Activated CD4-positive, alpha-beta T cell treated with anti-CD3 and anti-CD28 coated beads for 24 hours (primary cell): ENCODE measurements at places on chromosomes 7 and 10.

DNA sequence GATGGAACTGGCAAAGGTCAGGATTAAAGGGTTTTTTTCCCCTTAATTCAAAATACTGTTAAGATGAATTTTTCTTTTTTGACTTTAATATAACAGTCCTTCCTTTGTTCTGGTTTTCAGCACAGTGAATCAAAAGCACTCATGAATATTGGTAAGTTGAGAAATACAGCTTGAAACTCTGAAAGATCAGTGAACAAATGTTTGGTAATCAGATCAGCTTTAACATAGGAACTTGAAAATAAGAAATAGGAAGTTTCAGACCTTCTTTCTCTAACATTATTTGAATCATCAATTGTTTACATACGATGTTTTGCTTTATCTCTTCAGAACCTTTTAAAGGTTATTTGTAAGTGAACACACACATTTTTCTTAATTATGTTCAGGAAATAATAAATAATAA, 90.5 kb downstream of the SGMS1 start:
- DNase-seq, result no peak

DNA sequence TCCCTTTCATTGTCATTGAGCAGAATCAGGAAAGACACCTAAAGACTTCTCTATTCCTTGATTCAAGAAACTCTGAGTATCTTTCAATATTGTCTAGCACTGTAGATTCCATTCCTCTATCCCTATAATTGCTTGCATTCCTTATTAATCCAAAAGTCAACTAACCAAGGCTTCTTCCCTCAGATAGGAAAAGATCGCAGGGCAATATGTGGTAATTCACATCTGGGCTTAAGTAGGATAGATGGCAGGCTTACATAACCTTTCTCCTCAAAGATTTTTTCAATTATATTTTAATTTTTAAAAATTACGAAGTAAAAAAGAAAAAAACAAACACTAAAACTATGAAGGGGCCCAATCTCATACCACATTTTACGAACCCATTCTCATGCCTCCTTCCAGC, 7.1 kb upstream of the ARHGAP21 start:
- DNase-seq, result no peak

DNA sequence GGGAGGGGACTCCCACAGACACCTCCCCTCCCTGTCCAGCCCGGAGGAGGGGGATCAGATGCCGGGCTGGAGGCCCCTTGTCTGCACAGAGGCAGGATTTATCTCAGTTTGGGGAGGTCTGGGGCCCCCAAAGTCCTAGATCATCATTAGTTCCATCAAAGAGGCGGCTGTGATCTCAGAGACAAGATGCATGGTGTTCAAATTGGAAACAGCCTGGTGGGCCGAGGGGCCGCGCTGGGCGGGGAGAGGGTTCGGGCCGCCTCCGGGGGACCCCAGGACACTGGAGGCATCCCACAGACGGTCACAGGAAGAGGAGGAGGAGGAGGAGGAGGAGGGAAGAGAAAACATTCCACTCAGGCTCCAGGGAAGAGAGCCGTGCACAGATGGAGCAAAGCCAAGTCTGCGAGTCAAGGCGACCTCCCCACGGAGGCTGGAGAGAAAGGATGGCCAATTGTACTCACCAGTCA, 69.5 kb upstream of the CUX1 start:
- DNase-seq, result no peak

GRCh38 chr10:25682203-25682851, 251.7 kb upstream of the MYO3A start:
- no peak for DNase-seq

- no peak for DNase-seq
Observed at GRCh38 chr10:5040781-5041470, 37.3 kb upstream of the AKR1C2 start.

DNA sequence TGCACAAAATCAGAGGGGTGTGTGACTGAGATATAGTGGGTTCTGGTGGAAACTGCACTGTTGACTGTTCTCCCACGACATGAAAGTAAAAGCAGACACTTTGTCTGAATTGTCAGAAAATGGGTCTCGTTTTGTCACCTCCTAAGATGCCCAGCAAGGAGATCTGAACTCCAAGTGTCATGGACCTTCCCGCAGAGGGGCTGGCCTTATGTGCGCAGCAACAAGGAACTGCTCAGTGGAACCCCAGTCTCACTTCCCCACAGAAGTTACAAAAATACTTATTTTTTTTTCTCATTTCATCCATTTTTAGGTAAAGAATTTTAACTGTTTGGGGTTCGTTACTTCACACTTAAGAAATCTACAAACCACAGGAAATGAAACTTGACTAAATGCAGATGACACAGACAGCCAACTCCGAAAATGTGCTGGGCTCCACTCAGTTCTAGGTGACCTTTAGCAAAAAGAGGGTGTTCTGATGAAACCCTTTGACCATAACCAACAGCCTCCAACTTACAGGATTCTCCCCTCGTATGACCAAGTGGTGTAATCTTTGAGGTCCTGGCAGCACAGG, 115.0 kb downstream of the FAM107B start:
- DNase-seq, result peak; percentile 16

GRCh38 chr10:73509695-73510094, 13.9 kb upstream of the PPP3CB start:
- DNase-seq, result no peak

- no peak for DNase-seq
Observed at GRCh38 chr7:36214608-36215456, 61.8 kb downstream of the EEPD1 start.

DNA sequence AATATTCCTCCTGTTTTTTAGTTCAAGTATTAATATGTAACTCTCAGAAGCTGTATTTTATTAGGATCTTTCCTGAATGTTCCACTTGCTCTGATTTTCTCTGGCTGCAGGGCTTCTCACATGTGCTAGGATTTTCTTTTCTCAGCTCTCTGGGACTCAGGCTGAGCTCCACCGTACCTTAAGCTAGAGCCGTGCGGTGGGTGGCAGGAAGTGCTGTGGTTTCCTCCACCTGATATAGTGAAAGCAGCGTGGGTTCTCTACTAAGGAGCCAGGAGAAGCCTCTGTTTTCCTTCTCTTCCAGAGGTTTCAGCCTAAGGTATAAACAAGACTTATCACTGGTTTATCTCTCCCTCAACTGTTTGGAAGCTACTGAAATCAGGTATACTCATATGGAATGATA, 433.6 kb downstream of the NRG3 start:
- DNase-seq, result no peak

DNA sequence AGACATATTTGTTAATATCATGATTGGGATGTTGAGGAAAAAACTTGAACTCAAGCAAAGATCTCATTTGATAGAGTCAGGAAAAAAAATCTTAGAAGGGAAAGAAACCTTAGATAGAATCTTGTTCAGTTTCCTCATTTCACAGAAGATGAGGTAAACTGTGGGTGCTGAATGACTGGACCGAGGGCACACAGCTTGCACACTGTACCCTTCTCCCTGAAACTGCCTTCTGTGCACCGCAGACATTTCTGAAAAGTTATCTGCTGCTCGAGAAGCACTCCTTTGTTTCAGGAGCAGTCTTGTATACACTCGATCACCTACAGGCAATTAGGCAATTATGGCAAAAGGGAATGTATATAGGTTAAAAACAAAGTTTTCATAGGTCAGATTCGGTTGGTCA, 167.4 kb downstream of the SKAP2 start:
- no peak for DNase-seq

DNA sequence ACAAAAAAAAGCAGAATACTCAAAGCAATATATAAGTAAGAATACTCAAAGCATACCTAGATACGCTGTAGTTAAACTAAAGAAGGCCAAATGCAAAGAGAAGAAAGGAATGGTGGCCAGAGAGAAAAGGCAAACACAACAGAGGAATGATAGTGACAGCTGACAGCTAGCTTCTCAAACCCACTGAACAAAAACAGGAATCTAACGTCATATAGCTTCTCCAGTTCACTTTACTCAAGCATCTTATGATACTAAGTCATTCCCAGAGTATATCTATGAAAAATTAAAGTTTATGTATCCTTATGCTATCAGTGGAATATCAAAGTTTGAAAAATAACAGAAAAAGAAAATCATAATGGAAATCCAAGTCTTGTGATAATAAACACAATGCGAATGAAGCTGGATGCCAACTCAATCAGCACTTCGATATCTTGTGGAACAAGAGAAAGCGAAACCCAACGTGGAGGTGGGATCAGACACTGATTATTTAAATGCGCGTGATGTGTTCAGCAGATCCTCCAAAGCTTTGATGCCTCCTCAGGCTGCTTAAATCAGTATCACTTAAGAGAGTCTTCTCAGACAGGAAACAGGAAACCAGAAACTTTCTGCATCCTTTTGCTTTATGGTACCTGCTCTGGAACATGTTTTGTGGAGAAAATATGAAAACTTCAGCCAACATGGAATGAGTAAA, 102.8 kb downstream of the PIP4K2A start:
- DNase-seq, result no peak

DNA sequence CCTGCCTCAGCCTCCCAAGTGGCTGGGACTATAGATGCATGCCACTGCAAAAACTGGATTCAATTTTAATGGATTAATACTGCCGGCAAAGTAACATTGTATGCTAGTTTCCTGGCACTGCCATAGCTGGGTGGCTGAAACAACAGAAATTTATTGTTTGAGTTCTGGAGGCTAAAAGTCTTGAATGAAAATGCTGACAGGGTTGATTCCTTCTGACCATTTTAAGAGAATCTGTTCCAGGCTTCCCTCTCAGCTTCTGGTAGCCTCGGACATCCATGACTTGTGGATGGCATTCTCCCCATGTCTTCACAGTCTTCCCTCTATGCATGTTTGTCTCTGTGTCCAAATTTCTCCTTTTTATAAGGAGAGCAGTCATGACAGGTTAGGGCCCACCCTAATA, 87.3 kb upstream of the ARID5B start:
- no peak for DNase-seq

GRCh38 chr7:71237945-71238344, 106.0 kb downstream of the GALNT17 start:
- no peak for DNase-seq

GRCh38 chr10:133025558-133026090, 62.1 kb upstream of the ADGRA1 start:
- no peak for DNase-seq

- DNase-seq, result no peak
Observed at GRCh38 chr10:73517166-73517888, 21.5 kb upstream of the PPP3CB start.

- DNase-seq, result no peak
Observed at GRCh38 chr7:131947661-131948060, 391.2 kb upstream of the PODXL start.

DNA sequence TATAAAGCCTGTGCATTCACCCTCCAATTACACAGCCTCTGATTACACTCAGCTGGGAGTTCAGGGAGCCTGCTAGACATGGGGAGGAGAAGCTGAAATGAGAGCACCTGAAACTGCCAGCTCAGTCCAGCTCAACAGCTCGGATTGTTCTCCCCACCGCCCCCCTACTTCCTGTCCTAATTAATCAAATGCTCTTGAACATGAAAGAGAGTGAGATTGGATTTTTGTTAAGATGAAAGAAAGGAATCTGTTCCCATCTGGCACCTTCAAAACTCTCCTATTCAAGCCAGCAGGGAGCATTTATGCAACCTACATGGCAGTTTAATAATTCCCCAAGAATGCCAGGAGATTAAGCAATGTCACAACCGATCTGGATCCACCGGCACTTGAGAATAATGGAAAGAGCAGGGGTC, 98.0 kb downstream of the NPSR1 start:
- no peak for DNase-seq

GRCh38 chr7:156156734-156157408, 344.6 kb upstream of the SHH start:
- no peak for DNase-seq

DNA sequence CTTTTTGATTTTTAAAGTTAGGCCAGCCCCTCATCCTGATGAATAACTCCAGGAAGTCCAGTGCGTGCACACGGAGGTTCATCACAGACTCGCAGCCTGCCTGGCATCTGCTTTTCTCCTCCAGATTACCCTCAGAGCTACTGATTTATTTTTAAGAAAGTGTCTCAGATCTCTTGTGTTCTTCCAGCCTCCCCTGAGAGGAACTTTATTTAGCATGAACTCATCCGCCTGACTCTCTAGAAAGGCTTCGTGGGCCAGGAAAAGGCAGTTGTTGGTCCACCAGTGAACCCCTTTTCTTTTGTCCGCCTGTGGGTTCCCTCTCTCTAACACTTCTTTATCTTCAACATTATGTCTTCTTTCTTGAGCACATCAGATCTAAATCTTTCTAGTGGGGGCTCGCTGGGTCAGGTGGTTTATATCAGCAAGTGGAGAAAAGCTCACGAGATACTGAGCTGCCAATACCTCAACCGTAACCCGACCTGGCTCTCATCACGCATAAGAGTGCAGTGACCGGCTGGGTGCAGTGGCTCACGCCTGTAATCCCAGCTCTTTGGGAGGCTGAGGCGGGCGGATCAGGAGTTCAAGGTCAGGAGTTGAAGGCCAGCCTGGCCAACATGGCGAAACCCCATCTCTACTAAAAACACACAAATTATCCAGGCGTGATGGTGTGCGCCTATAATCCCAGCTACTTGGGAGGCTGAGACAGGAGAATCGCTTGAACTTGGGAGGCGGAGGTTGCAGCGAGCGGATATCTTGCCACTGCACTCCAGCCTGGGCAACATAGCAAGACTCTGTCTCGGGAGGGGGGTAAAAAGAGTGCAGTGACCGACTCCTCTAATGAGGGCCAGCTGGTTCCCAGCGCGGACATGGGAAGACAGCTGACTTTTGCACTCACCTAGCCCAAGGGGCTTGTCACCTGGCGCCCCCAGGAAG, 162.3 kb downstream of the CCDC3 start:
- DNase-seq, result no peak

GRCh38 chr10:33100781-33101391, 142.9 kb upstream of the ITGB1 start:
- DNase-seq, result no peak

DNA sequence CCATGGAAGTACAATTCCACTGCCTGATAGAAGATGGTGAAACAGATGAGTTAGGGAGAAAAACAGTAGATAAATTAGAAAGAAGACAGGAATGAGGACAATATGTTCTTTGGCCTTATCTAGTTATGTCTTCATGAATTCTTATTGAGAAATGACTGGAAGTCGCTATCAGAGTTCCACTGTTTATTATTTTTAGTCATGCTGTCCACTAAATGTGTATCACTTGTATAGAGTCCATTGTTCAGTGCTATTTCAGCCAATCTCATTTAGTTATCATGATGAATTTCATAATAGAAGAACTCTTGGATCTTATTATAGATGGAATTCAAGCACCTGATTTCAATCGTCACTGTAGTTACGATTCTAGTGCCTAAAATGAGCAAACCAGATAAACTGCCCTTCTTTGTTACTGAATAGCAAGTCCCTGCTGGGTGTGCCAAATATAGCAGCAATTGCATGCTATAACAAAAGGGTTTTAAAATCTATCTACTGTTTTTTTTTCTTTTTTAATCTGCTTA, 177.7 kb upstream of the COL1A2 start:
- DNase-seq, result no peak

GRCh38 chr7:108045669-108046068, 42.7 kb upstream of the LAMB1 start:
- DNase-seq, result no peak
